ENCODE measurements at places on chromosomes 2 and 18. TPM values are rescaled to one million over a fixed set of nuclear protein-coding genes. Genes with fewer than 3 reads are reported as not detected.

DNA sequence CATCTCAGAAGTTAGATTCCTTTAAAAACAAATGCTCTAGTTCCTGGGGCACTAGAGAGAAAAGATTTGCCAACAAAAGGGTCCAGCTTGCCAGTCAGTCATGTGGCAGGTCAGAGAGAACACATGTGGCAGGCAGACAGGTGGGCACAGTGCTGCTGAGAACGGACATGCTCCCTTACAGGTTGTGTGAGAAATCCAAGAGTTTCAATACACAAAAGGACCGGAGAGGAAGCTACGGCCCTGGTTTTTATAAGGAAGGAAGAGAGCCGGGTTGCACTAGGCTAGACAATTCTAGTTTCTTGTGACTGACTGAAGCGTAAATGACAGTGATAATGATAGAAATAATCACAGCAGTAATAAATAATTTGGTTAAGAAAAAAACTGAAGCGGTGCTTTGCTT lies 18.3 kb downstream of the CDC42EP3 start:
- no peak for DNase-seq
- H3K27me3 ChIP-seq, result no peaks in the 10 kb centered on the region
- H3K4me3 ChIP-seq, result no peak overlapping the region
- H3K36me3 ChIP-seq, result no peaks in the 10 kb centered on the region
- peak overlapping the region; percentile 21 for H3K27ac ChIP-seq
- H3K4me1 ChIP-seq, result peaks cover 21% of the 10 kb centered on the region

- H3K4me3 ChIP-seq, result no peak overlapping the region
- DNase-seq, result no peak
- no peaks in the 10 kb centered on the region for H3K27me3 ChIP-seq
- no peaks in the 10 kb centered on the region for H3K36me3 ChIP-seq
These were observed 1.6 kb upstream of the PLA2R1 start for GRCh38 chr2:160063879-160064612.

- H3K36me3 ChIP-seq, result peaks cover 23% of the 10 kb centered on the region
- peak overlapping the region; percentile 85 for H3K27ac ChIP-seq
- no peaks in the 10 kb centered on the region for H3K27me3 ChIP-seq
- H3K4me3 ChIP-seq, result peak overlapping the region; percentile 96
These were observed 590 bp downstream of the EIF2B4 start for GRCh38 chr2:27369471-27370025.

DNA sequence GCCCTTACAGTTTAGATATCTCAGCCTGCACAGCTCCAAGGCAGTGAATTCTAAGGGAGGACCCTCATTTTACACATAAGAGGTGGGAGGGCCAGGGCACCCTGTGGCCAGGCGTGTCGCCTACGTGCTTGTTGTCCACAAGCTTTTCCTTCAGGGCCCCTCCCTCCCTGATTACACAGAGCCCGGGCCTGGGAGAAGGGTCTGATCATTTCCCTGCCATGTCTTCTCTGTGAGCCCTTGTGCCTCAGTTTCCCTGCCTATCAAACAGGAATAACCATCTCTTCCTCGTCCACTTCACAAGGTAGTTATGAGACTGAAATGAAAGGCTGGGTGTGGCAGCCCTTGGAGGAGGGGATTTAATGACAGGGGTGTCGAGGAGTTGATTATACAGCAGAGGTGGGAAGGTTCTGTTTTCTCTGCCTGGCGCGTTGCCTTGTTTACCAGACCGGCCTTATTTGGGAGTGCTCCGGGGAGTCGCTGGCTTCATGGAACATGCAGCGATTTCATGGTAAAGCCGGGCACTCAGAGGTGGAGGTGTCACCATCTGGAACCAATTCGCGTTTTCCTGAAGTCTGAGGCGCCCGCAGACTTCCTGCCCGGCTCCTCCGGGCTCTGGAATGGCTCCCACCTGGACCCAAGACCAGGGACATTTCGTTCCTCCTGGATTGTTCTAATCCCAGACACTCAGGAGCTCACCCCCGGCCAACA lies 208.9 kb downstream of the KLHL29 start:
- no peak overlapping the region for H3K4me3 ChIP-seq
- DNase-seq, result no peak
- H3K4me1 ChIP-seq, result no peaks in the 10 kb centered on the region
- H3K27me3 ChIP-seq, result no peaks in the 10 kb centered on the region
- no peaks in the 10 kb centered on the region for H3K36me3 ChIP-seq
- H3K27ac ChIP-seq, result no peak overlapping the region

GRCh38 chr2:172964511-172965139 lies 111.0 kb upstream of the MAP3K20 start:
- no peak overlapping the region for H3K27ac ChIP-seq
- H3K4me3 ChIP-seq, result no peak overlapping the region
- DNase-seq, result no peak

- H3K27me3 ChIP-seq, result no peaks in the 10 kb centered on the region
- no peaks in the 10 kb centered on the region for H3K36me3 ChIP-seq
- no peaks in the 10 kb centered on the region for H3K4me1 ChIP-seq
These were observed 18.6 kb downstream of the MBOAT2 start for GRCh38 chr2:8984855-8985254.

GRCh38 chr18:46152436-46152807 lies 48.2 kb downstream of the HAUS1 start:
- H3K36me3 ChIP-seq, result no peaks in the 10 kb centered on the region
- H3K27me3 ChIP-seq, result no peaks in the 10 kb centered on the region
- peak overlapping the region; percentile 20 for H3K4me3 ChIP-seq
- no peak for DNase-seq
- H3K27ac ChIP-seq, result no peak overlapping the region

DNA sequence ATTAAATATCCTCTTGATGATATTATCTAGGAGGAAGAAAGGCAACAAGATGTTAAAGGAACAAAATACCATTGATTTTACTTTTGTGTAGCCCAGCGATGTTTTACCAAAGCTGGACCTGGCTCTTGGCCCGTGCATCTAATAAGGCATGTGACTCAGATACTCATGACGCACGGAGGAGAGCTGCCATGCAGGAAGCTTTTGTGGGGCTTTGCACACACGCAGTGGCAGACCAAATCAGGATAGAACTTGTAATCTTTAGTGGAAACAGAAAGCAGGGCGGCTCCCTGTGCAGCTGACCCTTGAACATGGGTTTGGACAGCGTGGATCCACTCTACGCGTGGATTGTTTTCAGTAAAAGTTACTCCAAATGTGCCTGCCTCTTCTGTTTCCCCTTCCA lies 190.0 kb downstream of the NAPG start:
- H3K4me3 ChIP-seq, result no peak overlapping the region
- peaks cover 61% of the 10 kb centered on the region for H3K27me3 ChIP-seq
- DNase-seq, result no peak
- H3K36me3 ChIP-seq, result no peaks in the 10 kb centered on the region
- no peaks in the 10 kb centered on the region for H3K4me1 ChIP-seq

DNA sequence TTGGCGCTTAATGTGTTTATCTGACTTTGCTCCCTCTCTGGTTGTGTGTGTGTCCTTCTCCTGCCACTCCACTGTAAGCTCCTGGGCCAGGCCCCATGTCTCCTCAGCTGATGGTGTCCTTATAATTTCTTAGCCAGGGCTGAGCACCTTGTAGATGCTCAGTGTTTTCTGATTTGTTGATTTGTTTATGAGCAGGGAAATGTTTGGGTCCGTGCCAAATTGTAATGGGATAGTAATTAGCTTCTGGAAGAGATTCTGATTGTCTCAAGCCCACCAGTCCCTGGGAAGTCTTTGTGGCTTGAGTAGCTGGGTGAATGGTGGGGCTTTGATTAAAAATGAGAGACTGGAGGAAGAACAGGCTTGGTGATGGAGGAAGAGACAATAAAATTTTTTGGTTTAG lies 270.5 kb downstream of the MYCN start:
- H3K4me3 ChIP-seq, result no peak overlapping the region
- DNase-seq, result no peak
- no peaks in the 10 kb centered on the region for H3K27me3 ChIP-seq
- no peaks in the 10 kb centered on the region for H3K4me1 ChIP-seq

DNA sequence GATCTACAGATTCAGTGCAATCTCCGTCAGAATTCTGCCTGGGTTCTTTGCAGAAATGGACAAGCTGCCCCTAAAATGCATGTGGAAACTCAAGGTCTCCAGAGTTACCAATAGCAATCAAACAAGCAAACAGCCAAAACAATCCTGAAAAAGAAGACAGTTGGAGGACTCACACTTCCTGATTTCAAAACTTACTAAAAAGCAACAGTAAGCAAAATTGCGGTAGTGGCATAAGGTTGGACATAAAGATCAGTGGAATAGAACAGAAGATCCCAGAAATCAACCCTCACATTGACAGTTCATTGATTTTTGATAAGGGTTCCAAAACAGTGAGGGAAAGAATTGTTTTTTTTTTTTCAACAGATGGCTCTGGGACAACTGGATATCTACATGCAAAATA lies 59.7 kb downstream of the NPPC start:
- DNase-seq, result no peak
- no peak overlapping the region for H3K4me3 ChIP-seq
- no peaks in the 10 kb centered on the region for H3K4me1 ChIP-seq
- no peaks in the 10 kb centered on the region for H3K36me3 ChIP-seq
- H3K27ac ChIP-seq, result no peak overlapping the region

DNA sequence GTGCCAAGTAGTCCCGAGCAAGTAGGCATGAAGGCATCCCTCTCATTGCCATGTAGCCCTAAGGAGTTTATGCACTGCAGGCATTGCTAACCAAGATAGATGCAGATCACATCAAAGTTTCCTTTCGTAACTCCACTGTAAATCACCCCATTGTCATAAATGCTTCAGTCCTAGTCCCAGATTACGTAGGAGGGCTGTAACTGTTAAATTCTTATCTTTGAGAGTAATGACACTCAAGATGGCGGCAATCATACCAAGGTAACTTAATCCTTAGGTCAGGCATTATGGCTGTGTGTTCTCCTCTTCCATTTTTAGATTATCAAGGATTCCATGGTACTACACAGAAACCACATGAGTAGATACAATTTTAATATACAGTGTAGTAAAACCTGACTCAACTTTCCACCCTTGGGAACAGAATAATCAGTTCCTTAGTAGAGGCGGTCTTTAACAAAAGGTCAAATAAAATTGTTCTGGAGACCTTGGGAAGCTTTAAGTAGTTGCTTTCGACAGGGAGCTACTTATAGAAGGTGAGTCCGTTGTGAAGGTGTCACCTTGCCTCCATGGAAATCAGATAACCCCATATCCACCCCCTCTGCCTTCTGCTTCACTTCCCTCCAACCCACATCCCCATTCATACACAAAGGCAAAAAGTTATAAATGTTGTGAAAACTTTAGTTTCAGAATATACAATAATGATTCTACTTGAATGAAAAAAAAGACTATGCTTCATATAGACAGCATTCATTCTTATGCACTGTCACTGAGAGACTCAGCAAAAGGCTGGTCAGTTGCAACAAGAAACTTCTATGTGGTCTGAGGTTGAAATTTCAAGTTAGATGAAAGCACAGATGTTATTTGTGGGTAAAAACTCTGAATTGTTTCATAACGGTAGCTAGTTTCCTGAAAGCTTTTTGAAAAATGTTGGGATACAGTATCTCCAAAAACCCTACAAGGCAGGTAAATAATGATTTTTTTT lies 64.8 kb upstream of the GALNT5 start:
- no peak overlapping the region for H3K27ac ChIP-seq
- H3K4me3 ChIP-seq, result no peak overlapping the region
- H3K4me1 ChIP-seq, result peaks cover 3% of the 10 kb centered on the region
- no peaks in the 10 kb centered on the region for H3K36me3 ChIP-seq
- no peaks in the 10 kb centered on the region for H3K27me3 ChIP-seq
- DNase-seq, result no peak

DNA sequence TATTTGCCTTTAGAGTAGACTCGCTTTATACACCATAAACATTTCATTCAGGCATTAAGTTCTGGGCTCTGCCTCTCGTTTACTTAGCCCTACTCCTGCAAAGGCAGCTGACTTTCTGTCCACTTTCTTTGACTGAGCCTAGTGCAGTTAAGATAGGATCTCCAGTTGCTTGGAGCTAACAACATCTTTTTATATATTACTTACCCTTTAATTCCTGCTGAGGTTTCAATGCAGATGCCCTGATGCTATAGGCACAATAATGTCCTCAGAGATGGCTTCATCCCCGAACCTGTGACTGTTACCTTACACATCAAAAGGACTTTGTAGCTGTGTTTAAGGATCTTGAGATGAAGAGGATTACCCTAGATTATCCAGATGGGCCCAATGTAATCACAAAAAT lies 505.8 kb upstream of the TNP1 start:
- H3K27me3 ChIP-seq, result peaks cover 53% of the 10 kb centered on the region
- H3K36me3 ChIP-seq, result no peaks in the 10 kb centered on the region
- H3K27ac ChIP-seq, result no peak overlapping the region
- no peak for DNase-seq
- H3K4me1 ChIP-seq, result no peaks in the 10 kb centered on the region

DNA sequence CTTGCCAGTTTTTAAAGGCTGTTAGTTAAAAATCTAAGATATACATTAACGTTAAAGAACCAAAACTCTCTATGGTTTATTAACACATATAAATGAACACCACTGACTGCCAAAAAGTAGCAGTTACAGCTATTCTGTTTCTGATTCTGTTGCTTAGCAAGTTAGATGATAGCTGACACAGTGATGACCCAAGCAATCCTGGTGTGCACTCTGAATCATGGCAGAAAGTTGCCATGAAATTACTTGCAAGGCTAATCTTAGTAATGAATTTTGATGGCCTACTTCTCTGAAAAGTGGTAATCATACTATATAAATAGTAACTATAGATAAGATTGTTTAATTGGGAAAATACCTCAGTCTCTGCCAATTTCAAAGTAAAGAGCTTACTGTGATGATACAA lies 57.7 kb downstream of the ROCK2 start:
- H3K36me3 ChIP-seq, result 0 out of 2 replicates have a peak, but pooled peaks cover 3% of the 10 kb centered on the region
- H3K4me1 ChIP-seq, result no peaks in the 10 kb centered on the region
- H3K4me3 ChIP-seq, result no peak overlapping the region
- no peak for DNase-seq
- no peak overlapping the region for H3K27ac ChIP-seq

GRCh38 chr2:107340955-107341354 lies 455.0 kb upstream of the ST6GAL2 start:
- no peak overlapping the region for H3K4me3 ChIP-seq
- H3K27ac ChIP-seq, result no peak overlapping the region
- H3K4me1 ChIP-seq, result no peaks in the 10 kb centered on the region
- no peak for DNase-seq
- H3K36me3 ChIP-seq, result no peaks in the 10 kb centered on the region

DNA sequence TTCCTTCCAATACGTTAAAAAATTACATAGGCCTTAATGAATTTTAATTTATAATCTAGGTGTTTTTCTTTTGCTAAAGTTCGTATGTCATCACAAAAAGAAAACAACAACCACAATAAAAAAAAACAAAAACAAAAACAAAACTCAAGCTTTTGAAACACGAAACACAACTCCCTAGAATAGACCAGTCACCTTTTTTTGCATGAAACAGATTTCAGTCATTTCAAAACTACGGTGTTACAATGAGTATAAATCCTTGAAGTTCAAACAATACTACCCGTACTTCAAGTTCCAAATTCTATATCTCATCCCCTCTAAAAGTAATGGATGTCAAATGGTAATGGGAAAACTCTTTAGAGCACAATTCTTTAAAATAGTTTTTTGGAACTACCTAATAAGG lies 142.4 kb downstream of the CDH2 start:
- H3K4me1 ChIP-seq, result no peaks in the 10 kb centered on the region
- H3K27me3 ChIP-seq, result no peaks in the 10 kb centered on the region
- DNase-seq, result no peak
- no peak overlapping the region for H3K4me3 ChIP-seq
- no peaks in the 10 kb centered on the region for H3K36me3 ChIP-seq
- H3K27ac ChIP-seq, result no peak overlapping the region

Gene MEMO1
- total RNA-seq, result 44.7 TPM

Gene CLHC1
- total RNA-seq, result 11.1 TPM

Gene ADAM23
- 0.10 TPM for total RNA-seq

Gene ERFE
- total RNA-seq, result 17.3 TPM

Measured in HCT116 (cell line).